ENCODE measurements at places on chromosomes 16 and 17.

- no peak for DNase-seq
These were observed 36.9 kb upstream of the CPHXL start for GRCh38 chr16:75763204-75763603.

DNA sequence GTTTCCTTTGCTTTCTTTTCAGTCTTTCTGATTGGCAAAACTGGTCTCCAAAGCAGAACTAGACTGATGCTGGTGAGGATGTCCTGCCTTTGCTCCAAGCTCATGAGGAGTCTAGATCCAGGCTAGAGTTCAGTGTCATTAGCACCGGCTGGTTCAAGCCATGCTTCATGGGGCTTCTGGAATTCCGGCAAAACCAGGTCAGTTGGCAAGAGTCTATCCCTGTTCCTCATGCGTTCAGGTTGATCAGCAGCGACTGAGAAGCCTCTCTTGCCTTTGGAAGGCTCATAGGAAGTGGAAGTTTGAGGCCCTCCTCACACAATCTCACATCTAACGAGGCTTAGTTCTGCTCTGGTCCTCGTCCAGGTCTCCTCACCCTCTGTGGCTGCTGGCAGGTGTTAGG, 194.3 kb downstream of the HS3ST3A1 start:
- DNase-seq, result no peak

- no peak for DNase-seq
These were observed 26.5 kb upstream of the C16orf87 start for GRCh38 chr16:46857368-46857945.

GRCh38 chr17:39759204-39759603, 21.5 kb downstream of the GRB7 start:
- DNase-seq, result no peak

DNA sequence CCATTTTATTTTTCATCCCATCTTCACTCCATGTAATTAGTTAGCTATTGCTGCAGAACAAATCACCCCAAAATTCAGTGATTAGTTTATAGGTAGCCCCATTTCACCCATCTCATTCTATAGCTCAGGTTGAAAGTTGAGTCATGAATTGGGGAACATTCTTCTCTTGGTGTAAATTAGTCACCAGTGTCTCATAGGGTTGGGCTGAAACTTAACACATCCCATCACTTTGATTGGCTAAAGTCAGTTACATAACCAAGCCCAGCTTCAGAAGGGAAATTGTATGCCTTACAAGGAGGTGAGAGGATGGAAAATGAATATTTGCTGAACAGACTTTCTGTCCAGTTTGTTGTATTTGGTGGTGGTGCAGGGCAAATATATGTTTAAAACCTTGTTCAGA, 477.5 kb downstream of the WWOX start:
- DNase-seq, result no peak

- DNase-seq, result no peak
These were observed 10.6 kb upstream of the SRCIN1 start for GRCh38 chr17:38616361-38616760.

- DNase-seq, result no peak
These were observed 46.1 kb downstream of the KCNJ16 start for GRCh38 chr17:70121126-70121525.

DNA sequence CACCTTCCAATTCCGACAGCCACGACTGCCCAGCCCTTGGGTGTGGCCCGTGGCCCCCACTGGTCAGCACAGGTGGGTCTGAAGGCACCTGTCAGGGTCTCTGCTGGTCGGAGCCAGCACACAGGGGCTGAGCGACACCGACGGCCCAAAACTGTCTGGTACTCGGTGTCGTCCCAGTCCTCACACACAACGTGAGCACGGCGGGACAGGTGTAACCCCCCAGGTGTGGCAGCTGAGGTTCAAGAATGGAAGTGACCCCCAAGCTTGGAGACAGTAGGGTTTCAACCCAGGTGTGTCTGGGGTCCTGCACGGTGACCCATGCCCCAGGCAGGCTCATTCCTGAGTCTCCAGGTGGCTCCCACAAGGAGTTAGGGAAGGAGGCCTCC, 1.0 kb downstream of the GALNS start:
- no peak for DNase-seq

GRCh38 chr16:21626659-21627277, 25.6 kb downstream of the IGSF6 start:
- no peak for DNase-seq

DNA sequence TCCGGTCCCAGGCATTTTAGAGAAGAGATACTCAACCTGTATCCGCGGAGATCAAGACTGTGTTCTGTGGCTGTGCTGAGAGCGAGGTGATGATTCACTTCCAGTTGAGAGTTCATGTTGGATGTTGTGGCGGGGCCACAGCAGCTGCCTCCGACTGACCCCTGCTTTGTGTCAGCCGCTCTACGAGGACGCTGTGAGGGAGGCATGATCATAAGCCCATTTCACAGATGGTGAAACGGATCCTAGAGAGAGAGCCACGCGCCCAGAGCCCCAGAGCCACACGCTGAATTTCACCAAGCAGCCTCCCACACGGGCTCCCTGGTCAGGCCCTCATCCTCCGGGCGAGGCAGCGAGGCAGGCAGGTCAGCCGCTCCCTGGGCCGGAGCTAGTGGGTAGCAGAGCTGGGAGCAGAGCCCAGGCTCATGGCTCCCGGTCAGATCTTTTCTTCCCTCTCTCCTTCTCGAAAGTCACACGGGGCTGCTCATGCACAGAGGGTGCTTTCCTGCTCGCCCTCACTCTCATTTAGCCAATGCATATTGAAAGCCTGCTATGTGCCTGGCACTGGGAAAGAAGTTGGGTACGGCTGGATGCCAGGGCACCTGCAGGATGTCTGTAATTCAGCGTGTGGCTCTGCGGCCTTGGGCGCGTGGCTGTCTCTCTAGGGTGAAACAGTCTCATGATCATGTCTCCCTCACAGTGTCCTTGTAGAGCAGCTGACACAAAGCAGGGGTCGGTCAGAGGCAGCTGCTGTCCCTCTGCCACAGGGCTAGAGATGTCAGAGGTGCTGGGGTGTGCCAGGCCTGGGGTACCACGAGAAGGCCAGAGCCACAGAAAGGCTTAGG, 155.6 kb upstream of the CHMP6 start:
- DNase-seq, result no peak

DNA sequence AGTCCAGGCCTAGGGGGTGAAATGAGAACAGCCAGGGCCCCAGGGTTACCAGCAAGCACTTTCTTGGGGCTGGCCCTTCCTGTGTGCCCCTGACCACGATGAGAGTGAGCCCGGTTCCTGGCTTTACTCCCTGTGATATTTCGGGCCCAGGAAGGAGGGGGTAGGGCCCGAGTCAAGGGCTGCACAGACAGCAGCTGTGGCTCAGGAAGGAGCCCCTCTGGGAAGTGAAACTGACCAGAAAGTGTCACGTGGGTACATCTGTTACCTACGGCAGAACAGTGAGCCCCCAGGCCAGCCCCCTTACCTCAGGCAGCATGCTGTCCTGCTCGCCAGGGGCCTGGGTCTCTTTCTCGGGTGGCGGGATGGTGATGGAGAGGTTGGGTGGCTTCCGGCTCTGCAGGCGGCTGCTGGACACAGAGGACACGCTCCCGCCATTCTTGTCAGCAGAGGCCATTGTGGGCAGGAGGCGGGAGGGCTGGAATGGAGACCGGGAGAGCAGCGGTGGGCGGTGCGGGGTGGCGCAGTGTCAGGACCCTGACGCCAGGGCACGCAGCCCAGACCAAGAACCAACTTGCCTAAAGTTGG, 13.8 kb downstream of the AANAT start:
- DNase-seq, result no peak

DNA sequence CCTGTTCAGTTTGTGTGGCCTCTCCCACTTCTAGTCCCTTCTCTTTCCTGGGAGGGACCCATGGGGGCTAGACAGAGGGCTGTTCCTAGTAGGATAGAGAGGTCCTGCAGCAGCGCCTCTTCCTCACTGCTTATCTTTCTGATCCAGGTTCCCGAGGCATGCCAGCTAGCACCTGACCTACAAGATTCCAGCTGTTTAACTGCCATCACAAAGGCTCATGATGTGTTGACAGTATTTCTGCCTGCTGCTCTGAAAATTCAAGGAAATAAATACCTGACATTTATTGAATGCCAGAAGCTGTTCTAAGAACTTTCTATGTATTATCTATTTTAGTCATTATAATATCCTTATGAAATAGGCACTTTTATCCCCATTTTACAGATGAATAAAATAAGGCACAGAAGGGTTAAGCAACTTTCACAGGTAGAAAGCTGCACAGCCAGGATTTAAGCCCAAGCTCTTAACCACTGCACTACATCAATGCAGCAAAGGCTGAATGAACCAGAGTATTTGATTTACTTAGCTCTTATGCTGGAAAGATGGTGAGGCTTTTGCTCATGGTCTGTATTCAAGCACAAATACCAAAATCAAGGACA, 38.8 kb downstream of the HEATR6 start:
- no peak for DNase-seq

GRCh38 chr16:27748868-27749546, 199.1 kb downstream of the KATNIP start:
- no peak for DNase-seq

DNA sequence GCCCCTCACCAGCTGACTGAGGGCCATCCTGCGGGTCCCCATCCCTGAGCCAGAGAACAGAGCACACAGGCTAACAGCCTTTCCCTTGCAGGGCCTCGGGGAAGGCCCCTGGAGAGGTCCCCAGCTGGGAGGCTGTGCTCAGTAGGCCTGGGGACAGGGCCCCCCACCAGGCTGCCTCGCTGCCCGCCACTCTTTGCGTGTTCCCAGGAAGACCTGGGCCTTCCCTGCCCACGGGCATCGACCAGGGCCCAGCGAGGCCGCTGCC, 785 bp downstream of the HID1 start:
- no peak for DNase-seq

GRCh38 chr16:50269769-50270509, 3.6 kb downstream of the ADCY7 start:
- DNase-seq, result no peak

DNA sequence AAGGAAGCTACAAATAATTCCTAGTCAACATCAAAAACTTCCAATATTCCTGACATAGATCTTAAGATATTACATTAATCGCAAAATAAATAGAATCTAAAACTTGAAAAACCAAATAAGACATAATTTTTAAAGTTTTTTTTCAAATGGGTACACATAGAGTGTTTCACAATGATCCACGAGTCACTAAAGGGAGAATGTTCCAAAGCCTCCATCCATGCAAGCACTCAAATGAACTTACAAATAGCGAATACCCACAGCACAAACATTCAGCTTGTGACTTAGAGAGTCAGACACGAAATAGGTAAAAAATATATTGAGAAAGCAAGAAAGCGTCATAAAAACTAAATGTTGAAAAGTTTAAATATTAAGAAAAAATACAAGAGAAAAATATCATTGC, 65.7 kb downstream of the CEP112 start:
- DNase-seq, result no peak

- peak; percentile 77 for DNase-seq
These were observed at the start of gene TANGO6 for GRCh38 chr16:68843482-68844210. Gene TANGO6 (plus strand): TSS chr16:68843531. CDS start chr16:68843618, 87 bp downstream.

GRCh38 chr17:9371019-9371418, 204.6 kb downstream of the STX8 start:
- DNase-seq, result no peak

DNA sequence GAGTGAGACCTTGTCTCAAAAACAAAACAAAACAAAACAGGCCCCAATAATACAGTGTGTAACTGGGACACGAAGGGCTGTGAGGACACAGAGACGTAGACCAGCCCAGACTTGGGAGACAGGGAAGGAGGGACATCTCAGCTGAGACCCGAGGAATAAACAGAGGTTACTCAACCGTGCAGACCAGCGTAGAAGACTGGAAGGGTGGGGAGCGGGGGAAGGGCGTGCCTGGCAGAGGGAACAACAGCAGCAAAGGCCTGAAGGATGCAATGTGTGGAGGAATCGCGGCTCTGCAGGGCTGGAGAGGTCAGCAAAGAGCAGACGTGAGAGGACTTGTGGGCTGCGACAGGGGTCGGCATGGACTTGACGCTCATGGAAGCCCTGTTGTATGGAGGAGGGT, 11.6 kb upstream of the CES4A start:
- no peak for DNase-seq

DNA sequence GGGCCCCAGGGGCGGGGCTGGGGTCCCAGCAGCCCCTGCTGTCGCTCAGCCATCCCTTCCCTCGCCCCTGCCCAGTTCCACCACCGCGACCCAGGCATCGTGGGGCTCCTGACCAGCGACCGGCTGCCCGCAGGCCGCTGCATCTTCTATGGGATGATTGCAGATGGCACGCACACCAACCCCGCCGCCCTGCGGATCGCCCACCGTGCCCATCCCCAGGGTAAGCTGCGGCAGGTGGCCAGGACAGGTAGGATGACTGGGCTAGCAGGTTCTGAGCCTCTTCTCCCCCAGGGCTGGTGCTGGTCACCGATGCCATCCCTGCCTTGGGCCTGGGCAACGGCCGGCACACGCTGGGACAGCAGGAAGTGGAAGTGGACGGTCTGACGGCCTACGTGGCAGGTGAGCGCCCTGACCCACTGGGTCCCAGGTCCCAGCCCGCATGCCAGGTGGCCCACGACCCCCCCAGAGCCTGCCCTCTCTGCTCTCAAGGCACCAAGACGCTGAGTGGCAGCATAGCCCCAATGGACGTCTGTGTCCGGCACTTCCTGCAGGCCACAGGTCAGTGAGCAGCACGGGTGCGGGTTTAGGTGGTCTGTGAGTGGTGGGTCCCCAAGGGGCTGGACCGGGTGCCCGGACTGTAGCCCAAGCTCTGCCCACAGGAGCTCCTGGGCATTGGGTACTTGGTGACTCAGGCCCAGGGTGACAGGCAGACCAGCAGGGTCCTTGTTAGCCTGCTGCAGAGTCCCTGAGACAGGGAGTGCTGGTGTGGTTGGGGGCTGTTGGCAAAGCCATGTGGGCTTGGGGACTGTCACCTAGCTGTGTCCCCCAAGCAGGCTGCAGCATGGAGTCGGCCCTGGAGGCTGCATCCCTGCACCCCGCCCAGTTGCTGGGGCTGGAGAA, 2.8 kb downstream of the CEMP1 start:
- DNase-seq, result no peak

DNA sequence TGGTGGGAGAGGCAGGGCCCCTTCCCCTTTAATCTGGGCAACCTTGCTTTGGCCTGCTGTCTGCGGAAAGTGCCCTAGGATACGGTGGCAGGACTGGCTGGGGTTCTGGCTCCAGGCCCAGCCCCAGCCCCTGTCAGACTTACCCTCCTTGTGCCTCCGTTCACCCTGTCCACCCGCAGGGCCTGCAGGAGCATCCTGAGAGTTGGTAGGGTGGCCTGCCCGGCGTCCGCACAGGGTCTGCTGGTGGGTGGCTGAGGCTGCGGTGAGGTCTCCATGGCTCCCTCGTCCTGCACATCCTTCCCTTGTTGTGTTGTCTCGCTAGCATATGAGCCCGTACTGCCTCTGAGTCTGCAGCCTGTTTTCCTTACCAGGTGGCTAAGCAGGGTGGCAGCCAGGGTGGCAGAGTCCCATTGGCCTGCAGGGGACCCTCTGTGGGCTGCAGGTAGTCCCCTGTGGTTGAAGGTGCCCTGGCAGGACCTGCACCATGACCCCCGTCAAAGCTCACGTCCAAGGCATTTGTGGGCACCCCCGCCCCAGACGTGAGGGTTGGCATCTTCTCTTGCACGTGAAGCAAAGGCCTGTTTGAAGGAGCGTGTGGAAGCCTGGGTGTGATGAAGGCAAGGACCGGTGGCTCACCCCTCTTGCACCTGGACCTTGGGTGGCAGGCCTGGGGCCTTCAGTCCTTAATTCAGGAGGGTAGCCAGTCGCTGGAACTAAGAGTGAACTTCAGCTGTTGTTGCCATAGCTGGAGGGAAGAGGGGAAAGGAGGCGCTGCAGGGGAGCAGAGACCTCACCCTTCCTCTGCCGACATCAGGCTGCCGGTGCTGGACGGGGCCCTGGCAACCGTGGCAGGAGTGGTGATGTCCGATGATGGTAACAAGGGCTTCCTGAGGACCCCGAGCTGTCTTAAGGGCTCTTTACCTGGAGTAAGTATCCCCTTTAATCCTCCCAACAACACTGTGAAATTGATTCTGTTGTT, 293.7 kb downstream of the SEC14L1 start:
- DNase-seq, result no peak
